ENCODE measurements at places on chromosomes 16 and 17.

- DNase-seq = no peak
These were observed 63.6 kb downstream of the SCNN1B start for GRCh38 chr16:23365602-23366240.

GRCh38 chr17:44865231-44865660 is 17.6 kb downstream of the HIGD1B start:
- DNase-seq = peak; percentile 76

- no peak for DNase-seq
These were observed 6.0 kb downstream of the HSDL1 start for GRCh38 chr16:84138824-84139627.

GRCh38 chr17:34253139-34253525 is 2.0 kb upstream of the CCL2 start:
- no peak for DNase-seq

DNA sequence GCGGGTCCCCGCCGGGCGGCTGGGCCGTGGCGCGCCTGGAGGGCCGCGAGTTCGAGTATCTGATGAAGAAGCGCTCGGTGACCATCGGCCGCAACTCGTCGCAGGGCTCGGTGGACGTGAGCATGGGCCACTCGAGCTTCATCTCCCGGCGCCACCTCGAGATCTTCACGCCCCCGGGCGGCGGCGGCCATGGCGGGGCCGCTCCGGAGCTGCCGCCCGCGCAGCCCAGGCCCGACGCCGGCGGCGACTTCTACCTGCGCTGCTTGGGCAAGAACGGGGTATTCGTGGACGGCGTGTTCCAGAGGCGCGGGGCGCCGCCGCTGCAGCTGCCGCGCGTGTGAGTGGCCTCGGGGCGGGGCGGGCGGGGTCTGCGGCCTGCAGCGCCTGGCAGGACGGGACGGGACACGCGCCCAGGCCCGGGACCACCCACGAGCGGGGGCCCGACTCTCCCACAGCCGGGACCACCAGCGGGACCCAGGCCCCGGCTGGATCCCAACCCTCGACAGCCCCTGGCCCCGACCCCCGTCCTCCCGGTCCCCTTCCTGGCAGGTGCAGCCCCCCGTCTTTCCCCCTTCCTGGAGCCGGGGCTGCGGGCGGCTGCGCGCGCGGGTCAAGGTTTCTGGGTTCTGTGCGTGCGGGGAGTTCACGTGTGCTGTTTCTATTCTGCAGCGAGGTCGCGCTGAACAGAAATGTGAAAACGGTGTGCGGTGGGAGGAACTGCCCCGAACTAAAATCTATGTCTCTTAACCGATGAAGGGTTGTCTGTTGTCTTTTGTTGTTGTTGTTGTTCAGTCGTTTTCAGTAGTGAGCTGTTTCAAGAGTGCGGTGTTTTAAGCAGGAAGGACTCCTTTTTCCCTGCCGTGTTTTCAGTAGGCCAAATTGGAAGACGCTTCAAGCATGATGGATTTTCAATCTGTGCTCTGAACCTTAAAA is 705 bp downstream of the FOXK2 start:
- DNase-seq = peak; percentile 36

- DNase-seq = no peak
These were observed 303.7 kb downstream of the ZFHX3 start for GRCh38 chr16:72744076-72744793.

- no peak for DNase-seq
These were observed 99.7 kb downstream of the CDH8 start for GRCh38 chr16:61936522-61936921.

DNA sequence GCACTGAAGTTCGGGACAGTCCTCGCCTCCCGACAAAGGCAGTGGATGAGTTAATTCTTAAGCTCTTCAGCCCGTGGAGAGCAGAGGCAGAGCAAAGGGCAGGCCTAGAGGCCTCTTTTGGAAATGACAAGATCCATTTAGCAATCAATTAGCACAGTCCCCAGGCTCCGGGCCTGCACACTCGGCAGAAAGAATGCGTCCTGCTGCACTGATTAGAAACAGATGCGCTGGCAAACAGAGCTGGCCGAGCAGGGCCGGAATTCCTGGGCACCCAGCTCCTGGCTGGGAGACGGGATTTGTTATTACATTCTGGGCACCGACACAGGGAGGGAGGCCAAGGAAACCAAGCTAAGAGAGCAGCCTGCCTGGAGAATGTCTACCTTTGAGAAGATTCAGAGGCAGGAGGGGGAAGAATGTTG is 162.9 kb downstream of the COPRS start:
- no peak for DNase-seq

DNA sequence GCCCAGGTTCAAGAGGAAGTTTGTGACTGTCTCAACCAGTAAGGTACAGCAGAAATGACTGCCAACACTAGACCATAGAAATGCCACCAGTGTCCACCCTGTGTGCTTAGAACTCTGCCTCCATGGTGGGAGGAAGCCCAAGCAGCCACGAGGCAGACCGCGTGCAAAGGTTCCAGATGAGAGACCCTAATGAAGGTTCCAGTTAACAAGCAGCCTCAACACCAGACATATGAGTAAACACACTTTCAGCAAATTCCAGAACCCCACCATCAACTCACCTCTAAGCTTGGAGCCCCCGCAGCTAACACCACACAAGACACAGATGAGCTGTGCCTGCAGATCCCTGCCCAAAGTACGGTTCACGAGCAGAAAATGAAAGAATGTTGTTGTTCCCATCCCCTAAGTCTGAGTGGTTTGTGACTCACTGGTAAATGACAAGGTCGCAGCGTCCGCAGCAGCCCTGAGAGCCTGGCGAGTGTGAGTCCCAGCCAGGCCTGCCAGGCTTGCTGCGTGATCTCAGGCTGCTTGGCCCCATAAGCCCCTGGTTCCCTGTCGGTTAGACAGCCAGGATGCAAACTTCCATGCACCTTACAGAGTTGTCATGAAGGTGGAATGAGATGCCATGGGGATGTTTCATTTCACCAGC is 193.7 kb downstream of the C16orf95 start:
- no peak for DNase-seq

DNA sequence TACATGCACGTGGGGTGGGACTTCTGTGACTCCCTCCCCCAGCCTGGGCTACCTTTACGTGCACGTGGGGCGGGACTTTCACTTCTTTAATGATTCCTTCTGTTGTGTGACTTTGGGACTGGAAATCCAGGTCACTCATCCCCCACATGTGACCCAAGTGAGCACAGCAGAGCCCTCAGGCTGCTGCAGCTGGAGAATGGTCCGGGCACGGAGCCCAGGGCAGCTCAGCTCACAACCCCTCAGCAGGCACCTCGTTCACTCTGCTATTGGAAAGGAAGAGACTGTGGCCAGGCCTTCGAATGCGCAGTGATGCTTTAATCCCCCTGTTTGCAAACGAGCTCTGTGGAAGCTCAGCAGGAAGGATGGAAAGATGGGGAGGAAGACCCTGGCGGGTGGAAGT is 14.7 kb downstream of the DBNDD1 start:
- no peak for DNase-seq

GRCh38 chr16:17423221-17423620 is 47.5 kb downstream of the XYLT1 start:
- DNase-seq = no peak

DNA sequence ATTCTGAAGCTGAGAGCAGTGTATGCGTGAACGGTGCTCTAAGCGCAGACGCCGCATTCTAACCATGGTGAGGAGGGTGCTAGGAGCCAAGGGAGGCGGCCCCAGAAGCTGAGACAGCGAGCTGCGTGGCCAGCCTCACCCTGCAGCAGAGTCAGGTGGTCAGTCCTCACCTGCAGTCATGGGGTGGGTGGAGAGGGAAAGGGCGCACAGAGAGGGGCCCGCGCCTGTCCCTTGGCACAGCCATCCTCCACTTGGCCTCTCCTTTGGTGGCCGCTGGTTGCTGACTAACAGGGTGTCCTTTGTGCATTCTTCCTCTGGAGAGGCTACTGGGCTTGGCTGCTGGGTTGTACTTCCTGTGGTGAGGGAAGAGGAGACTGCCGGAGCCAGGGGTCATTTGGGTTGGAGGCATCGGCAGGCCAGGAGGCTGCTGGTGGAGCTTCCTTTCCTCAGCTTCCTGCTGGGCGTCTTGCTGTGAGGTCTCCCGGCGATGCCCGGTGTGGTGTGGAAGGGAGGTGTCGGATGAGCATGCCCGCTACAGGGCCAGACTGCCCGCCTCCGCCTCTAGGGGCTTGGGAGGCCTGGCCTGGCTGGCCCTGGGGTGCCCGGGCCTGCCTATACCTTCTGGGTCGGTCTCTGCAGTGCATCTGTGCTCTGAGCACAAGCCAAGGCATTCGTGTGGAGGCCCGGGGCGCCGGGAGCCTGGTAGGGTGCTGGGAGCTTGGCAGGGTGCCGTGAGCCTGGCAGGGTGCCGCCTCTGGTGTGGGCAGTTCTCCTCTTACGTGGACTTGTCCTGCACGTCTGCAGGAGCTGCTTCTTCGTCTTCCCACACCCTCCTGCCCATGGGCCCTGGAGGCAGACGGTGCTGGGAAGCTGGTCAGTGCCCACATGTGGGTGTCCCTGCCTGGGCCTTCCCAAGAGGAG is 17.4 kb downstream of the RNF213 start:
- DNase-seq = no peak

DNA sequence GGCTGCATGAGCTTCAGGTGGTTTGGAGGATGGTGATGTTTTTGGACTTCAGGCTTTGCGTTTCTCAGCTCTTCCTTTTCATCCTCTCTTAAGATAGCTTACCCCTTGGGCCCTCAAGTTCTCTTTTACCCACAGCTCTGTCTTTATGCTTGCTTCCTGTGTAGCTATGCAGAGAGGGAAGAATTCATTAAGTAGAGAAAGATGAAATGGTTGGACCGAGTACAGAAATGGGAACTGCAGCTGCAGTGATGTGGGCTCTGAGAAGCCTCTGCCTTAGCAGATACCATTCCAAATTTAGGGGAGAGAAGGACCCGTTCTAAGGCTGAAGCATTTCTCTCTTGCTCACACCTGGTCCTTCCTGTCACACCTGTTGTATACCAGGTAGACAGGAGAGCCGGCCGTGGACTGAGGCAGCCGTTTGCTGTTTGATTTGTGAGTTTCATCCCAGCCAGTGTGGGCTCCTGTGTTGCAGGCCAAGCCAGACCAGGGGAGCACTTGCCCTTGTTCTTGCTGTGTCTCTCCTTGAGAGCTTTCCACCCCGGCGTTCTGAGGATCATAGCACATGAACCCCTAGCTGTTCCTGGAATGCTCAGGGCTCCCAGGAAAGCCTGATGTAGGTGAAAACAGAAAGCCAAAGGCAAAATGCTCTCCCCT is 392.7 kb downstream of the CPPED1 start:
- DNase-seq = no peak

DNA sequence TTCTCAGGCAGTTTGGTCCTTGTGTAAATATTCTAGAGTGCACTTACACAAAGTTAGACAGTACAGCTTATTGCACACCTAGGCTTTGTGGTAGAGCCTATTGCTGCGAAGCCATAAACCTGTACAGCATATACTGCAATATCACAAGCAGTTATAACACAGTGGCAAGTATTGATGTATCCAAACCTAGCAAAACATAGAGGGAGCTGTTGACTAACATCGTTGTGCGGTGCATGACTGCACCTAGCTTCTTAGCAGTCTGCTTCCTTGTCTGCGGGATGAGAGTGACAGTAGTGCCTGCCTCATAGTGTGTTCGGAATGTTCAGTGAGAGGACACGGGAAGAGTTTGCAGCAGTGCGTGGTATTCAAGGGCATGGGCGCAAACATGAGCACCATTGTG is 78.9 kb downstream of the MPRIP start:
- DNase-seq = no peak

GRCh38 chr17:57544401-57544800 is 200.7 kb downstream of the CCDC182 start:
- DNase-seq = no peak

All from stimulated activated effector memory CD8-positive, alpha-beta T cell treated with anti-CD3 and anti-CD28 coated beads, Interleukin-12 subunit alpha, Interleukin-12 subunit beta, amount 100 ng/mL, for 72 hours (primary cell).